ENCODE measurements at places on chromosomes 4 and X. TPM values are rescaled to one million over a fixed set of nuclear protein-coding genes. Genes with fewer than 3 reads are reported as not detected.

TMEM128 gene
- total RNA-seq, result 15.2 TPM

SMAD1 gene
- 31.7 TPM for total RNA-seq

CFAP47 gene
- total RNA-seq, result not detected

SATL1 gene
- total RNA-seq, result not detected

RAP2C gene
- total RNA-seq, result 11.8 TPM

NDST4 gene
- total RNA-seq, result not detected

CDKL2 gene
- total RNA-seq, result 0.74 TPM

GABRA4 gene
- total RNA-seq, result 0.25 TPM

CHST7 gene
- total RNA-seq, result 20.6 TPM

NEIL3 gene
- total RNA-seq, result 0.98 TPM

MAGEB10 gene
- not detected for total RNA-seq

LNX1 gene
- total RNA-seq, result 11.8 TPM

VCX3A gene
- total RNA-seq, result not detected

ZNF81 gene
- 6.9 TPM for total RNA-seq

EBP gene
- total RNA-seq, result 55.2 TPM

S100G gene
- total RNA-seq, result not detected

TAF7L gene
- 2.5 TPM for total RNA-seq

CPLX1 gene
- 0.98 TPM for total RNA-seq

MAOB gene
- 13.8 TPM for total RNA-seq

ZNF711 gene
- 2.2 TPM for total RNA-seq

GLUD2 gene
- total RNA-seq, result 0.98 TPM

SMARCA1 gene
- 26.8 TPM for total RNA-seq

GRIA2 gene
- 0.49 TPM for total RNA-seq

CXXC4 gene
- total RNA-seq, result 0.74 TPM

SLC26A1 gene
- total RNA-seq, result 2.9 TPM

SPACA5 gene
- total RNA-seq, result not detected

FAM199X gene
- total RNA-seq, result 15.0 TPM

PDLIM3 gene
- total RNA-seq, result 148 TPM

SOX3 gene
- not detected for total RNA-seq

USP17L26 gene
- not detected for total RNA-seq

UGT2B15 gene
- not detected for total RNA-seq

SSX2B gene
- not detected for total RNA-seq
